ENCODE measurements at places on chromosomes 13 and 19.
A peak's percentile ranks its signal among the peaks of the same experiment; 100 is the strongest.

DNA sequence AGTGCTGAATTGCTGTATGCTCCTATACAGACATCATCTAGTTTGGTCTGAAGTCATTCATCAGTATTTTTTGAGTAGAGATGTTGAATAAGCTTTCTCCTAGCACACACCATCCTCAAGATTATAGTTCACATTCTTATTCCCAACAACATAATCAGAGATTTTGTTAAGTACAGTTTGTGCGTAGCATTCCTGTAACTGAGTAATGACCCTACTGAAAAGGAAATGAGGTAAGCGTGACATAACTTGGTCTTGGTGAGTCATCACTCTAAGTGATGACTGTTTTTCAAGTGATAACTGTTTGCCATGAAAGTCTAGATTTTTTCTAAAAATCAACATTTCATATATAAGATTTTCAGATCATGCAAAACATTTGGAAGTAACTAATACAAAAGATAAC, 18.5 kb upstream of the FAM216B start:
- no peak for DNase-seq

DNA sequence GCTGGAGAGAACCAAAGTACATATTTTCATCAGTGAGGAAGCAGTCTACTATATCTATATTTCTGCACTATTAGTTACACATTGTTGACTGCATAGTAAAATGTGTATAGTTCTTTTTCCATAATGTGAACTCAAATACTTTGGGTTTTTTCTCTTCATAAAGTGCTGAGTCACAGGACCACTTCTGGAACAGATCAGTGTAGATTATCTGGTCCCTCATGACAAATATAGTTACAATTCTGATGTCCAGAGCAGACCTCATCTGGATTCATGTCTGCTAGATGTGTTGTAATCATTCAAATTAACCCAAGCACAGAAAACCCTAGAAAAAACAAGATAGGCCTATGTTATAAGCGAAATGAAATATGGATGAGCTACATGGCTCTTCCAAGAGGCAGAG, 171.4 kb downstream of the SUCLA2 start:
- no peak for DNase-seq

DNA sequence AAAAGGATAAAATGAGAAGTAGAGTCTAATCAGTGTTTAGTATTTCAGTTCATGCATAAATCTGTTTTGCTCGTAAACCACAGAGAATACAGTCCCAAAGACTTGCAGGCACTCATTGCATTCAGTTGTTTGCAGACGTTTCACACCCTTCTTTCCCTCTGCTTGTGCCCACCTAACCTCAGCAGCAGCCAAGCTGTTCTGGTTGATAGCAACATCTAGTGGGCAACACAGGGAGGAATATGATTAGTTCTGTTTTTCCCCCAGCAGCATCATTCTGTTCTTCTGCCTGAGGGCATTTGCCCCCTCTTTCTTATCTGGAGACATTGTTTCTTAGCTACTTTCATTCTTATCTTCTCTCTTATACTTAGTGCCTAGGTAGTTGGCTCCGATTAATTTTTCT, 135.6 kb downstream of the PAN3 start:
- no peak for DNase-seq

- no peak for DNase-seq
Measured at GRCh38 chr13:54768214-54768613, 1739.6 kb downstream of the OLFM4 start.

- DNase-seq: no peak
Measured at GRCh38 chr13:76123548-76123947, 487.4 kb downstream of the LMO7 start.

DNA sequence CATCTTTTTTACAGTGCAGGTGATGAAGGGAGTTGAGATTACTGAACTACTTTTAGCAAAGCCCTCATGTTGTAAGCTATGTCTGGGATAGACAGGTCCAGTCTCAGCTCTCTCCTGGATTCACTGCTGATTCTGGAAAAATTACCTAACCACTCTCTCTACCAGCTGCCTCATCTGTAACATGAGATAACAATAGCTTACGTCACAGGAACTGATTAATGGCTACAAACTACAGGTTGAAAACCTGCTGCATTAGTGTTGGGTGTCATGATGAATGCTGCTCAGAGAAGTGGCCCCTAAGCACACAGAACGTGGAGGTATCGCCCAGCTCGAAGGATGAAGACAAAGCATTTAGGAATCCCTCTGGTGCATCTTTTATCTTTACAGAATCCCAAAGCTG, 277.8 kb downstream of the ABCC4 start:
- DNase-seq: no peak

- DNase-seq: no peak
Measured at GRCh38 chr19:10404888-10405820, 1.8 kb upstream of the CDC37 start.

GRCh38 chr13:49502954-49503353, 7.2 kb downstream of the PHF11 start:
- no peak for DNase-seq

DNA sequence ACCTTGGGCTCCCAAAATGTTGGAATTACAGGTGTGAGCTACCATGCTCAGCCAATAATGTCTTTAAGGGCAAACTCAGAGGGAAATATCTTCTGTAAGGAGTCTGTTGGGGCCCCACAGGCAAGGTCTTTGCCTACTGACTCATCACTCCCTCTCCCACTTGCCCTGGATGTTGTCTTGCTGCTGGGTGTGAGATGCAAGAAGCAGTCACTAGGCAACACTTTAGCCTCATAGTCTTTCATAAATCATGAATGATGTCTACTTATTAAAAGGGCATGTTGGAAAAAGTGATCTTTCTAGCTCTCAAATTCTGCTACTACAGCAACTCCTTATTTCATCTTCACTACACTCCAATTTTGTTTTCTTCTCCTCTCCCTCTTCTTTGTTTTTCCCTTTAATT, 34.6 kb upstream of the SLC10A2 start:
- no peak for DNase-seq

DNA sequence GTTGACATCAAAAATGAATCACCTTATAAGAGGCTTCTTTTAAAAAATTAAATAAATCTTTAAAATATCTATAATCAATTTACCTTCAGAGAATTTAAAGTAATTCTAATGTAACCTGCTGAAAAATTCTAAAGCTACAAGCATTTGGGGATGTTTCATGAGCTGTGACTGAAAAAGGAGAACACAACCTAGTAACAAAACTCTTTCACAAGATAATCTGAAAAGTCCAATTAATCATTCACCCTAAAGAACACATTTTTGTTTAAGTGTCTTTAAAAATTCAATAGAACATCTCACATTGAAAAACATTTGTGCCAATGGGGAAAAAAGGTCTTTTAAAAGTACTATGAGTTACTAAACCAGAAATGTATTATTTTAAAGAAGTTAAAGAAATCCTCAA, 22.8 kb downstream of the KLF12 start:
- DNase-seq: no peak

GRCh38 chr13:40619479-40619814, 47.0 kb downstream of the FOXO1 start:
- DNase-seq: no peak

GRCh38 chr13:41546372-41547190, 89.2 kb downstream of the RGCC start:
- DNase-seq: no peak

DNA sequence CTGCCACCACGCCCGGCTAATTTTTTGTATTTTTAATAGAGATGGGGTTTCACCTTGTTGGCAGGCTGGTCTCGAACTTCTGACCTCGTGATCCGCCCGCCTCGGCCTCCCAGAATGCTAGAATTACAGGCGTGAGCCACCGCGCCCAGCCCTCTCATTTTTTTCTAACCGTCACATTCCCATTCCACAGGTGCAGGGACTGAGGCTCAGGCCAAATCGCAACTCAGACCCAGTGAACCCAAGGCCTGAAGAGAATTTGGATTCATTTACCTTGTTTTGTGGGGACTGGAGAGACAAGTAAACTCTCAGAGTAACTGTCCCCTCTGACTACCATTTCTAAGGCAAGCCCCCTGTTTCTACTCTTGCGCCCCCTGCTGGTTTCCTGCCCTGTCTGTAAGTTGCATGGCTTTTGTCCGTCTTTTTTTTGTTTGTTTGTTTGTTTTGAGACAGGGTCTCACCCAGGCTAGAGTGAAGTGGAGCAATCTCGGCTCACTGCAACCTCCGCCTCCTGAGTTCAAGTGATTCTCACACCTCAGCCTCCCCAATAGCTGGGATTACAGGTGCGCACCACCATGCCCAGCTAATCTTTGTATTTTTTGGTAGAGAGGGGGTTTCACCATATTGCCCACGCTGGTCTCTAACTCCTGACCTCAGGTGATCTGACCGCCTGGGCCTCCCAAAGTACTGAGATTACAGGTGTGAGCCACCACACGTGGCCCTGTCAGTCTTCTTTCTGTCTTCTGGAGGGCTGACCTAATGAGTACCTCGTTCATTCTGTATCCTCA, 2.3 kb upstream of the STRN4 start:
- DNase-seq: peak; percentile 41

DNA sequence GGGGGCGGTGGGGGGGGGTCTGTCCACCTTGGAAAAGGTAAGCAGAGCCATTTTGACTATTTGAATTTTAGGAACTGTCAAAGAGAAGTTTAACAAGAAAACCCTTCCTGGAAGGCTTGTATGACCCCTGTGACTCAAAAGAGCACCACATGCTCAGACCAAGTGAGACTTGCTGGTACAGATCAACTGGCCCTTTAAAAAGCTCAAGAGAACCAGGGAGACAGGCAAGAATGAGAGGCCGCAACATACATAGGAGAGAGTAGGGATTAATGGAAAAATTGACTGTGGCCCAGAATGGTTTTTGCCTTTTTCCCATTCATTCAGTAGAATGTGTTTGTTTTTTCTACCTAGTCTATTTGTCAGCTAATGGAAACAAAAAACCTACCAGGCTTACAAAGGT, 26.2 kb upstream of the ATP8A2 start:
- DNase-seq: no peak

DNA sequence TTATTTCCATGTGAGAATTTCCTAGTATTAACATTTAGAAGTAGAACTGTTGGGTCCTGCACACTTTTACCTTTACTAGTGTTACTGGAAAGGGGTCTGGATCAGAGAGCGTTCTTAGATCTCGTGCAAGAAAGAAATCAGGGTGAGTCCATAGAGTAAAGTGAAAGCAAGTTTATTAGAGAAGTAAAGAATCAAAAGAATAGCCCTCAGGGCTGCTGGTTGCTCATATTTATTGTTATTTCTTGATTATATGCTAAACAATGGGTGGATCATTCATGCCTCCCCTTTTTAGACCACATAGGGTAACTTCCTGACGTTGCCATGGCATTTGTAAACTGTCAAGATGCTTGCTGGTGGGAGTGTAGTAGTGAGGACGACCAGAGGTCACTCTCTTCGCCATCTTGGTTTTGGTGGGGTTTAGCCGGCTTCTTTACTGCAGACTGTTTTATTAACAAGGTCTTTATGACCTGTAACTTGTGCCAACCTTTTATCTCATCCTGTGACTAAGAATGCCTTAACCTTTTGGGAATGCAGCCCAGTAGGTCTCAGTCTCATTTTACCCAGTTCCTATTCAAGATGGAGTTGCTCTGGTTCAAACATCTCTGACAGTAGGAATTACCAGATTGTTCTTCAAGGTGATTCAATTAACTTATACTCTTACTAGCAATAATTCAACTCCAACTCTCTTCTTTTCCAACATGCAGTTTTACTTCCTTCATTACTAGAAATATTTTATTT, 27.4 kb downstream of the NDFIP2 start:
- no peak for DNase-seq

DNA sequence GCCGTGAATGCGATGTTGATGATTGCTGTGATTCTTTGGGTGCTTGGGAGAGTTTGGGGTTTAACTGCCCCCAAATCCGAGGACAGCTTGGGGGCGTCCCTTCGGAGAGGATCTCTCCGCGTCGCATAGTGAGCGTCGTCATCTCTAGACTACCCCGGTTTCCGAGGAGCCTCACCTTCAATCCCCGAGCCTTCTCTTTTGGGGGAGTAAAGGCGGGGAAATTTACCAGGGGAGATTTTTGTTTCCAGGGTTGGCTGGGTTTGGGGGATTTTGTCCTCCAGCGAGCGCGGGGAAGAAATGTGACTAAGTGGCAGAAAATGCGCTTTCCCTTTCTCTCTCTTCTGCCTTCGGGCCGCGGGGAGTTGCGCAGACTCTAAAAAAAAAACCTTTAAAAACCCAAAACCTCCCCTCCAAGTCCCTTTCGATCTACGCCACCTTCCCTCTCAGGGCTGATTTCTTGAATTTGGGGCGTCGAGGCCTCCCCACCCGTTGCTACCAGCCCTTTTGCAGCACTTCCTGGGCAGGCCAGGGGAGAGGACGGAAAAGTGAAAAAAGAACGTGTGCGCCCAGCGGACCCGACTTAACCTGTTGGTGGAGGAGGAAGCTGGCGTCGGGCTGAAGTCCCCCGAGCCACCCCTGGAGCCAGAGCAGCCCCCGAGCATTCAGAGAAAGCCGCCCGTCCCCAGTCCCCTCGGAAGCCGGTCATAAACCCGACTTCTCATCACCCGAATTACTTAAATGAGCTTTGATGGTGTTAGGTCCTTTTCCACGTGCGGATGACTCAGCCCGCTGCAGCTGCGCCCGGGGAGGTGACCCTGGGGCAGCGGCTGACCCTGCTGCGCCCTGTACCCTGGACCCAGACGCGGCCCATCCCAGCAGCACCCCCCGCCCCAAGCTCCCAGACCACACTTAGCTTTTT, 17.7 kb downstream of the NFIX start:
- no peak for DNase-seq

DNA sequence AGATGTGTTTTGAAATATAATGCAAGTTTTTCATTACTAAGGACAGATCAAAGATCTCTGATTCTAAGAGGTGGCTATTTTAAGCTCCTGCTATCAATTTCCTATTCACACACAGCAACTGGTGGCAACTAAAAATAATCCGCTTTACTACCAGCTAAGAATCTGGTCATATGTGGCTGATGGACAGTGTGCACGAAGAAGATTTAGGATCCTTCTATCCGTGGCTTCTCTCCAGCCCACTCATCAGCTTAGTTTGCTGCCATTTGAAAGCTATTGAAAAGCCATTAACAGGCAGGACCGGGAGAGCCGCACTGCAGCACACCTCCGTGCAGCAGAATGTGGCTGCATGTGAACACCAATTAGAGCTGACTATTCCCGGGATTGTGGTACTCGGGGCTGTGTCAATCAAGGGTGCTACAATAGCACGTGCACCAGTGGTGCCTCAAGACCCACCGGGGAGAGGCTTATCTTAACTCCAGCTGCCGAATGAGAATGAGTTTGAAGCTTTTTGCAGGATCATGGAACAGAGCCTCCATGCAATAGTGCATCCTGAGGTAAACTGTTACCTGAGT, at the start of gene MYO16:
Gene MYO16, plus strand, starts transcription at position 431 of the 572 bp plus-strand sequence. CDS start 234 bp downstream, outside the sequence.
- DNase-seq: no peak

- DNase-seq: no peak
Measured at GRCh38 chr13:89880201-89880600, 1467.3 kb upstream of the MIR17HG start.

GRCh38 chr13:101624210-101624922, 171.9 kb downstream of the ITGBL1 start:
- no peak for DNase-seq

- no peak for DNase-seq
Measured at GRCh38 chr13:105343134-105343806, 1192.2 kb downstream of the EFNB2 start.

GRCh38 chr13:85497652-85498051, 301.6 kb downstream of the SLITRK6 start:
- DNase-seq: no peak

- DNase-seq: no peak
Measured at GRCh38 chr13:23991119-23991518, 93.8 kb upstream of the C1QTNF9B start.

GRCh38 chr13:27449081-27449603, 1.2 kb downstream of the MTIF3 start:
- no peak for DNase-seq
